ENCODE measurements at places on chromosomes 13 and 19.

DNA sequence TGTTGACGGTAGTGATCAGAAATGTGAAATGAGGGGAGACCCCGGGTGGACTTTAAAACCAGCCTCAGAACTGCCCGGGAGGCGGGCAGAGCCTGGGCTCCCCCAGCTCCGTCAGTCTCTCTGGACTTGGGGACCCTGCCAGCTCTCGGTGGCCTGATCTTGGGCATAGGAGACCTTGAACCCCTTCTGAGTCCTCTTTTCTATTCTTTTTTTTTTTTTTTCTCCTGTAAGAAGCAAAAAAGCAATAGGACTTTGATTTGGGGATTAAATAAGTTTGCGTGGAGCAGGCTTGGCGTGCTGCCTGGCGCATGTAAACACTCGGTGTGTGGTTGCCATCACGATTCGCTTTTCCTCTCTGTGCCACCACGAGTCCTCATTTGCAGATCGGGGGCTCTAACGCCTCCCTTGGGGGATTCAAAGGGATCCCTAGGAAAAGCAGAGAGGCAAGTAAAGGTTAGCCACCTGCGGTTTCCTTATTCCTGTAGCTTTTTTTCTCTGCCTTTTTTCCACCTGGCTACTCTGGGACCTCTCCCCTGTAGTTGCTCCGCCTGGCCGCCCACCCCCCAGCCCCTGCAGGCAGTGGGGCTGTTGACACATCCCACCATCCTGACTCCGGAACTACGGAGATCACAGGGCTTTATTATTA lies 1.3 kb downstream of the SAFB start:
- no peak for DNase-seq

DNA sequence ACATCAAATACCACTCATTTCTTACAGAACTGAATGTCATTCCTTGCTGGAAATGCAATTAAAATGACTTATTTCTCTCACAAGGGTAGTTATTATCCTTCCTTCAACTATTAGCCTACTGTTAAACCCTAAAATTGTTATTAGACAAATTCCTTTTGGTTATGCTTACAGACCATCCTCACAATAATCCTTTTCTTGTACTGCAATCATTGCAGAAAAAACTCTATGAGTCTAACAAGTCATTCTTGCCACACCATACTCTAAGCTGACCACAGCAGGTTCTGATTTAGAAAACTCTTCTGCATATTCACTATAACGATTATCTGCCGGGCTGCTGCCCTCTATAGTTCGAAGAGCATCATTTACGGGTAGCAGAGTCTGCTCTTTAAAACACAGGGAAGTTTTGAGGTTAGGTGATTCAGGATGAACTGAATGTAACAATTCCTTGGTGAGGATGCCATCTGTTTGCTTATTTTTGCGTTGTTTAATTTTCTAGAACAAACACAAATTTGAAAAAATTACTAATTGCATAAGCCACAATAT lies 38.2 kb downstream of the MTMR6 start:
- DNase-seq: no peak

- DNase-seq: no peak
These were observed 18.0 kb downstream of the PRAM1 start for GRCh38 chr19:8484331-8484894.

DNA sequence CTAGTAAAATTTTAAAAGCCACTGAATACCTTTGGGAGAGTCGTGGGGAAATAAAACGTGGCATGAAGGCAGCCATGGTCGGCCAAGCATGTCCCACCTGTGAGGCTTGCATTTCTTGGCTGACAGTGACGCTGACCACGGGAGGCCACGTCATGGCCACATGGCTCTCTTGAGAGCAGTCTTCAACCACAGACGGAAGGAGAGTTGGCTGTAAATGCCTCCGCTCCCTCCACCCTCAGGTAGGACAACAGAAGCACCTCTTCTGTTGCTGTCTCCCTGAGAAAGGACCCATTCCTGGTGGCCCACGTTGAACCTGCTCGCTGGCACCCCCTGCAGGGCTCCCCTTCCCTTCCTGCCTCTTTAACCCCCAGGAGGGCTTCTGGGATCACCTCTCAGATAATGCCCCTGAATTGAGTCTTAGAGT lies 10.6 kb upstream of the LRRC25 start:
- DNase-seq: no peak

DNA sequence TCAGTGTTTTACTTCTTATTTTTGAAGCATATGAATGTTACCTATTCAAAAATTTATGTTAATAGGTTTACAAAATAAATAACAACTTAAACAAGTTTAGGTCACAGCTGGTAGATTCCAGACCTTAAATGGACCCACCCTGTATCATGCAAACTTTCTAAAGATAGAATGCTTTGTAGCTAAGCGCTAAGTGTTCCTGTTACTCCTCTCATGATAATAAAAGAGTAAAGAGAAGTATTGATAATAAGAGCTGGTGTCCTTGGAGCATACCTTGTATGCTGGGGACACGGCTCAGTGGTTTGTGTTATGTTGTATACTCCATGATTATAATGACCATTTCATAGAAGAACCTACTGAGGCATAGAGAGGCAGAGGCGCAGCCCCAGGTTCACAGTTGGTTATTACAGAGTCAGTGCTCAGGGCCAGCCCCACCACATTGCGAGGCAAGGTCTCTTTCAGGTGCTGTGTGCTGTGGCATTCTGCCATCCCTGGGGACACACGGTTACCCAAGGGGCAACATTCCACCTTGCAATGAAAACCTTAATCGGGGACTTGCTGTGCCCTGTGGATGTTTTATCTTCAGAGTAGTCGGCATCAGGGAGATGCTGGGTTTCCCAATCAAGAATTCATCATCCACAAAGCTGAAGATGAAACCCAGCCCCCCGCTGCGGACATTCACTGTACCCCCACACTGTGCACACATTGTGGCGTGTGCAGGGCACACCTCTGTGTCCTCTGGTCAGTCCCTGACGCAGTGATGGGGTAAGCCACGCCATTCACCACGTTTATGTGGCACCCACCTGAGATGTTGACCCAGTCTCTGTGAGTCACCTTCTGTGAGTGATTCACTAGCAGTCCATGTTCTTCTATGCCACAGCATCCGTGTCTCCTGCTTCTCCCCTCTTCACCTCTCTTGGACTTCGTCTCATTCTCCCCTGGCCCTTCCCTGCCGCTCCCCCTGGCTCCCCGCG lies 186.7 kb downstream of the COL4A1 start:
- no peak for DNase-seq

- DNase-seq: no peak
These were observed 345.3 kb downstream of the TEX29 start for GRCh38 chr13:111665691-111666095.

DNA sequence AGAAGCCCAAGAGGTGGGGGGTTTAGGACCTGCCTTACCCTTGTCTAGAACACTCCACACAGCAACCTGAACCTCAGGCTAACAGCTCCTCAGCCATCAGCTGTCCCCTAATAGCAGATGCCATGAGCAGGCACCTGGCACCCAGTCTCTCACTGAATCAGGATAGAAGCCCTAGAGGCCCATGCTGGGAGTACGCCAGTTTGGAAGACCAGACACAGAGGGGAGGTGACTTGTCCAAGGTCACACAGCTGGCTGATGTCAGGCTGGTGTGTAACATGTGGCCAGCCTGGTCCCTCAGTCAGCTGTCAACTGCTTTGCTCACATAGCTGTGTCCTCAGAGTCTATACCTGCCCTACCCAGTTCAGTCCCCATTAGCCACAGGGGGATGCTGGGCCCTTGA lies 12.8 kb upstream of the SAMD1 start:
- no peak for DNase-seq

GRCh38 chr13:110912651-110913051 lies 2.2 kb downstream of the ANKRD10 start:
- DNase-seq: no peak

DNA sequence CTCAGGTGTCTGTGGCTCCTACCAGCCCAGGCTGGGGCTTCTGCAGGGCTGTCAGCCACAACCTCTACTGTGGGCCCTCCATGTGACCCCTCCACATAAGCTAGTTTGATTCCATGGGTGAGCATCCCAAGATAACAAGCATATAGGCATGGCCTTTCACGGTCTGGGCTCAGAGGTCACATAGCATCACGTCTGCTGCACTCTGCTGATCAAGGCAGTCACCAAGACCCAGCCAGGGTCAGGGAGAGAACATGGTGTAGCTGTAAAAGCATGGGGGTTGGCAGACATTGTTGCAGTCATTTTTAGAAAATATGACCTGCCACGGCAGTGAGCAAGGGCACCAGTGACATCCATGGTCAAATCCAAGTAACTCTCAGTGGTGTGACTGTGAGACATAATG lies 698.8 kb downstream of the UQCRFS1 start:
- DNase-seq: no peak

- no peak for DNase-seq
These were observed 4.9 kb upstream of the LHFPL6 start for GRCh38 chr13:39607876-39608275.

DNA sequence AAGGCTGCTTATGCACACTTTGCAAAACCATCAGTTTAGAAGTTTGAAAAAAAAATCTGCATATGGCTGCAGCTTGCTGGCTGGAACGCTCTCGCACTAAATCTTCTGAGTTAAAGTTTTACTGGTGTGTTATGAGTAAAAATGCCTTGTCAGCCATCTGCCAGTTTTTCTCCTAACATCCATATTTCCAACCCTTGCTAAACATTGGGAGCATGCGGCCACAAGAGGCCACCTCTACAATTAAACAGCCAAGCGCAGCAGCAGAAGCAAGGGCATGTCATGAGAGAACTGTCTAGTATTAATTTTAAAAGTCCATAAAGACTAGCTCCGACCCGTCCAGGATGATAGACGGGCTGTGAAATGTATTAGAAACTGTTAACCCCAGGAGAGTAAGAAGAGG lies 248.3 kb downstream of the TSHZ3 start:
- no peak for DNase-seq

DNA sequence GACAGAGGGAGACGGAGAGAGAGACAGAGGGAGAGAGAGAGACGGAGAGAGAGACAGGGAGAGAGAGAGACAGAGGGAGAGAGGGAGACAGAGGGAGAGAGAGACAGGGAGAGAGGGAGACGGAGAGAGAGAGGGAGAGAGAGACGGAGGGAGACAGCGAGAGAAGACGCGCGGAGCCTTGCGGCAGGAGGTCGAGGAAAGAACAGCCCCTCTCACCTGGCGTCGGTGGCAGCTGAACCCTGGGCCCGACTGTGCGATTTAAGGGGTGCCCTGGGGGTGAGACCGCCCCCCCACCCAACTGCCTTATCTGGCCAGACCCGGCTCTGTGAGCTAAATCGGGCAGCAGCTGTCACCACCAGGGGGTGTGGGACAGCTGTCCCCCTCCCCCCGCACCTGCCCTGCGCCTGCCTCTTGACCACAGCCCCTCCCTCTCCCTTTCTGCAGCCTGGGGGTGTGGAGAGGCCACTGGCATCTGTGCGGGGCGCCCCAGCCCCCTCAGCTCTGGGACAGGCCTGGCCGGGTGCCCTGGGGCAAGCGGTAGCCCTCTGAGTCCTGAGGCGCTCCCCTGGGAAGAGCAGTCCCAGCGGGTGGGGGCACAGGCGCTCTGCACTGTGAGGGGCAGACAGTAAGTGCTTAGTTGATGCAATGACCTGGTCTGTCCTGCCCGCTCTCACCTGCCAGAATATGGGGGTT lies 10.8 kb downstream of the JOSD2 start:
- no peak for DNase-seq

DNA sequence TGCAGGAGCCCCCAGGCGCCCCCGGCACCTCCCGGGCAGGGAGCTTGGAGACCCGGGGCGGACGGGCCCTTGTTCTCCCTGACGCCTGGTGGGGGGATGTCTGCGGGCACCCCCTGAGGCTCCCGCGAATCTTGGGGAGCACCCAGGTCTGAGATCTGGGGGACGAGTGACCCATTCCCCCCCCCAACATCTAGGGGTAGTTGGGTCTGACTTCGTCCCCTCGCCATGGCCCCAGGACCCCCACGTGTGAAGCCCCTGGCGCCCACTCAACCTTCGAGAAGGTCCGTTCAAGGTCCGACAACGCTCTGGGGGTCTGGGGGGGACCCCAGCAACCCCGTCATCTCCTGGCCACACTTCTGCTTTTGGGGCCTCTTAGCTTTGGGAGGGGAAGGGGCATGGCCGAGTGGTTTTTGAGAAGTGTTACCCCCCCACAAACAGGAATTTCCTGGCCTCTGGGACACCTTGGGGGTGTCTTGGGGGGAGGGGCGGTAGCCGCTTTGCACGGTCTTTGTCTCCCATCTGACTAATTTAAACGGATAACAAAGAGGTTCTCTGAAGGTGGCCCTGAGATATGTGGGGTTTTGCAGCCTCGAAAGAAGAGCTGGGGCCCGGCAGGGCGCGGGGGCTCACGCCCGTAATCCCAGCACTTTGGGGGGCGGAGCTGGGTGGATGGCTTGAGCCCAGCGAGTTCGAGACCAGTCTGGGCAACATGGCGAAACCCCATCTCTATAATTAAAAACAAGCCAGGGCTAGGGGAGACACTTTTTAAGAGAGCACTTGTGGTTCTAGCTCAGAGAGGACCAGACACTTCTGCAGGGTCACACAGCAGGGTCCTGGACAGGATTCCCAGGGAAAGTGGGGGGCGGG lies 608 bp downstream of the CNN2 start:
- DNase-seq: no peak

GRCh38 chr13:112071723-112072533 lies 5.0 kb downstream of the SOX1 start:
- no peak for DNase-seq

DNA sequence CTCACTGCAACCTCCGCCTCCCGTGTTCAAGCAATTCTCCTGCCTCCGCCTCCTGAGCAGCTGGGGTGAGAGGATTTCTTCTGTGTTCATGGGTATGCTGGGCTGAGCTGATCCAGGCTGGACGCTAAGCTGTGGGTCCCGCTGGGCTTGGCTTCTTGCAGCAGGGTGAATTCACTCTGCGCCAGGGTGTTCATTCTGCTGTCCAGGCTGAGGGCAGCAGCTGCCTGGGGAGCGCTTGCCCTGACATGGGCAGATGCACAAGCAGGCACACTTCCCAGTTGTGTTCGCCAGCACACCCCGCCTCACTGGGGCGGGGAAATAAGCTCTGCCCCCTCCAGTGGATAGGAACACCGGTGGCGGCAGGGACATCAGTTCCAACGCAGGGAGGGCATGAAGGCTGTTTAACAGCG lies 7.3 kb upstream of the INAFM1 start:
- no peak for DNase-seq

- DNase-seq: no peak
These were observed 3.2 kb downstream of the GPR183 start for GRCh38 chr13:99303863-99304521.

Data from stimulated activated CD8-positive, alpha-beta memory T cell treated with anti-CD3 and anti-CD28 coated beads, Interleukin-4, amount 100 ng/mL, for 4 hours (primary cell).